ENCODE measurements at places on chromosomes 11 and 22.

DNA sequence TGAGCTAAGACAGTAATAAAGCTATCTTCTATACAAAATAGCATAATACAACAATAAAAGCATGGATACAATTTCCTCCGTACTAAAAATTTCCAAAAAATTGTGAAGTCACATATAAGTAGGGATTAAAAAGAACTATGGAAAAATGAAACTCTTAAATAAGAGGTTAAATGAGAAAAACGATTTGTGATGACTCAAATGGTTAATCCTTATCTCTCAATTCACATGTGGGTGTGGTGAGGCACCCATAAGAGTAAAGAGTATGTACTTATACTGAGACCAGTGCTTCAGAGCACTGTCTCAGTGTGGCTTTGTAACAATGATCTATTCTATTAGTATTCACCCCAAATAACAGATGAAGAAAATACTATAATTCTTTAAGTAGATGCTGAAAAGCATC is 25.0 kb upstream of the CCDC34 start:
- DNase-seq: no peak

DNA sequence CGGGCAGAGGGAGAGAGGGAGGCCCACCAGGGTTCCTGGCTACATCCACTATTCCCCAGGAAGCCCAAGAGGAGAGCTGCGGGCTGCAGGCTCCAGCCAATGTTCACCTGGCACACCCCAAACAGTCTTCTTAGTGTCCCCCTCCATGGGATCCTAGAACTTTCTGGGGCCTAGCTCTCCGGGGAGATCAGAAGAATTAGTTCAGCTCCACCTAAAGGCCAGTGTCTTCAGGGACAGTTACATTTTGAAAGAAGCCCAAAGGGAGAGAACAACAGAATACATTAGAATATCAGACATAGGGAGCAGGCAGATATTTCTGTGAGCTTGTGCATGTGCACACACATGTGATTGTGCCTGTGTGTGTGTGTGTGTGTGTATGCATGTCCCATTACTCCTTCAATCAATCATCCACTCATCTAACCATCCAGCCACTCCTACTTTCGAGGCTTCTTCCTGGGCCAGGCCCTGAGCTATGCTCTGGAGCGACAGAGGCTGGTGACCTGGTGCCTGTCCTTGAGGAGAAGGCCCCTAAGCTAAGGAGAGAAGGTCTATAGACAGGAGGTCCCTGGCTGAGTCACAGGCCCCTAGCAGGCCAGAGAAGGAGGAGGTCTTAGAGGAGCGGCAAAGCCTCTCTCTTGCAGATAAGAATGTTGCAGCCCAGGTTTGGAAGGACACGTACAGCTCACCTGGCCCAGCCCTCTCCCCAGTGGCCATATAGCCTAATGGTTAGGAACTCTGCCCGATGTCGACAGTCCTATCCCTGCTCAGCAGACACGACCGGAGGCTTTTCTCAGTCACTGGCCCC is 165.5 kb downstream of the DSCAML1 start:
- DNase-seq: no peak

DNA sequence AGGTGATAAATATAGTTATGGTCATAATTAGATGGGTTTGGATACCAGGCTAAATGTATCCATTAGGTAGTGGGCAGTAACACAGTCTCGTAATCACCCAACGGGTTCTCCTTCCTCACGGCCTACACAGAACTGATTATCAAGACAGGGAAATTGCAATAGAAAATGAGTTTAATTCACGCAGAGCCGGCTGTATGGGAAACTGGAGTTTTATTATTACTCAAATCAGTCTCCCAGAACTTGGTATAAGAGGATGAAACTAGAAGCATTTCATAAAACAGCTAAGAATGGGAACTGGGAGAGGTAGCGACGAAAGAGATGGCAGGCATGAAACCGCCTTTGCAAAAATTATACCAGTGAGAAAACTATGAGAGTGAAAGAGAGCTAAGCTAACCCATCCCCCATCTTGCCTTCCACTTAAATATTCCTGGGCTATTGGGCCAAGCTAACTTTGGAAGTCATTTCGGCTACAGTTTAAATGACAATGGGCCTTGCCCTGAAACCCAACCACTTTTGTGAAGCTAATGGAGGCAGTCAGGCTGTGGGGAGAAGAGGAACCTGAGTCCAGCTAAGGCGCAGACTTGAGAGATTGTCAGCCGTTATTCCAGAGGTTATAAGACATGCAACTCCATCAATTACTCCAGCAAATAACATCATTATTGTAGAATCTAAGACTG is 29.6 kb downstream of the CTSC start:
- DNase-seq: no peak

DNA sequence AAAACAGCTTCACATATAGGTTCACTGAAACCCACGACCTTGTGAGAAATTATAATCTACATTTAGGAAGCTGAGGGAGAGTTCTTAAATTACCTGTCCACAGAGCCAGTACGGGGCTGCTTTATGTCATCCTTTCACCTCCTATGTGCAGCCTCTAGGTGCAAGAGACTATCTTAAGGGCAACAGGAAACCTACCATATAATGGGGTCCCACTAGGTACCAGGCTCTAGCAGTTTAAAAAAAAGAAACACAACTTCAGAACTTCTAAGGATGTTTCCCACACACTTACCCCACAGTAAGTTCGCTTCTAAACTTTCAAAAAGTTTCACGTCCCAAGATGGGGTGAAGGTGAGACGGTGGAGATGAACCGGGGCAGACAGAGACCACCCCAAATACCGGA is 573 bp downstream of the STK33 start:
- no peak for DNase-seq

GRCh38 chr11:67276781-67277230 is 10.5 kb downstream of the GRK2 start:
- no peak for DNase-seq

GRCh38 chr11:57224537-57224936 is 12.5 kb downstream of the APLNR start:
- peak; percentile 18 for DNase-seq

DNA sequence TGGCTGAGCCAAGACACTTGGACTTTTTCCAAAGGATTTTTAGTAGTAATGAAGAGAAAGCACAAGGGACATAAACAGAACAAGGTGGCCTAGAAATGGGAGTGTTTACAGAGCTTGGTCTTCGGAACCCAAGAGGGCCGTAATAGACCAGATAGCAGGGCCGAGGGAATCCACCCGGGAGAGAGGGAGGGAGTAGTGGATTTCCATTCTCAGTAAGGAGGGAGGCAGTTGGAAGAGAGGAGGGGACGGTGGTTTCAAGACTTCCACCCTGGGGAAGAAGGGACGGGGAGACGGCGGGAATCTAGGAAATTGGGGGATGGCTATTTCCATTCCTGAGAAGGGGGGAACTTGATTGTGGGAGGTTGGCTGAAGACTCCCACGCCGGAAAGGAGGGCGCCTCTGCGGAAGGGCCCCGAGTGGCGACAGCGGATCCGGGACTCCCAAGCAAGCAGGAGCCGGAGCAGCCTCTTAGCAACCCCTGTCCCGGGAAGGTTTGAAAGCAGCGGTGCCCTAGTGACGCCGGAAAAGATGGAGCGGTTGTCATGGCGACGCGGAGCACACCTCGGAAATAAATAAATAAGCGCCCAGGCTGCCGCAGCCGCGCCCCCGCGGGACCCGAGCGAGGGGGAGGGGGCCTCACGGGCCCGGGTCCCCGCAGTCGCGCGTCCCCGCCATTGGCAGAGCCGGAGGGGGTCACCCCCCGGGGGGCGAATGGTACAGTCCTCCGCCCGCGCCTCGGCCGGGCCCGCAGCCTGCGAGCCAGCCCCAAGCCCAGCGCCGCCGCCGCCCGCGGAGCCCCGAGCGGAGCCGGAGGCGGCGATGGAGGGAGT is 31.6 kb downstream of the EIF3F start:
- DNase-seq: peak; percentile 88

- DNase-seq: no peak
These were observed 37.6 kb downstream of the SLC36A4 start for GRCh38 chr11:93160156-93160555.

- no peak for DNase-seq
These were observed 6.6 kb upstream of the FLI1 start for GRCh38 chr11:128687321-128687720.

GRCh38 chr11:97638641-97639224 is 1248.9 kb downstream of the JRKL start:
- no peak for DNase-seq

- no peak for DNase-seq
These were observed 5.8 kb downstream of the RPS19BP1 start for GRCh38 chr22:39526736-39527171.

- no peak for DNase-seq
These were observed 6.1 kb downstream of the PLEKHA7 start for GRCh38 chr11:17008099-17008498.

- DNase-seq: no peak
These were observed 45.7 kb upstream of the E2F8 start for GRCh38 chr11:19286411-19286810.

- peak; percentile 52 for DNase-seq
These were observed 349.7 kb upstream of the MPPED2 start for GRCh38 chr11:30935861-30936260.

DNA sequence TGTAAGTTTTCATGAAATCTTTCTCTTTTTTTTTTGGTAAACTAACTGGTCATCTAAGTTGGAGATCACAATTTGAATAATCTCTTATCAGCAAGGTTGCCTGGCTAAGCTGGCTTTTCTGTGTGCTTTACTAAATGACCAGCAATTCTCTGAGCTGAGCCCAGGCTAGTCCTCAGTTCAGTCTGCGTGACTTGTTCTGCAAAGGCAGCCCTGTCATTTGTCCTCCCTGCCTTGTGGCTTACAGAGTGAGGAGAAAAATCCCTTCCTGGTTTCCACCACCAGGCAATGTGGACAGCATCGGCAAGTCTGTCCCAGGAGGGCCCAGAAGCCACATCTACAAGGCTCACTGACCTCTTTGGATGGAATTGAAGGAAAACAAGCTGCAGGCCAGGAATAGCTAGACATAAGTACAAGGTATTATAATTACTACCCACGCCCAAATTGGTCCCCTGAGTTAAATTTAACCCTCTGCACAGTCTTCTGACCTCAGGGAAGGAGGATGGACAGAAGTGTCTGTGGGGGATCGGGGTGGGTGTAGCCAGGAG is 108.6 kb downstream of the SCN3B start:
- no peak for DNase-seq

DNA sequence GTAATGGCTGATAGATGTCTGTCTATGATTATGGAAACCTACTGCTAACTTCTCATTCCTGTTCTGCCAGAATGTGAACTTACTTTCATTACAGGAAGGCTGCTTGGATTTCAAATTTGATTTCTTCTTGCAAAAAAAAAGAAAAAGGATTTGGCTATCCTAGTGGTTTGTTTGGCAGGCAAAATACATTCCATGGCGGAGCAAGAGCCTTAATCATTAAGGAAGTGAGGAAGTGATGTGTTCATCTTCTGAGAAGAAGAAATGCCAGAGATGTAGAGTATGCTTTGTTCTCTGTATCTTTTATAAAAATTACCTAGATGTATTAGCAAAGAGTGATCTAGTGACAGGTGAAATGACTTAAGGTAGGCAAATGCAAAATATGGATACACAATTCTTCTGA is 356.3 kb downstream of the SOX6 start:
- peak; percentile 13 for DNase-seq

GRCh38 chr11:21122523-21122922 is 453.1 kb downstream of the NELL1 start:
- DNase-seq: no peak

- peak; percentile 98 for DNase-seq
These were observed 65.4 kb downstream of the MICAL2 start for GRCh38 chr11:12175694-12176241.

DNA sequence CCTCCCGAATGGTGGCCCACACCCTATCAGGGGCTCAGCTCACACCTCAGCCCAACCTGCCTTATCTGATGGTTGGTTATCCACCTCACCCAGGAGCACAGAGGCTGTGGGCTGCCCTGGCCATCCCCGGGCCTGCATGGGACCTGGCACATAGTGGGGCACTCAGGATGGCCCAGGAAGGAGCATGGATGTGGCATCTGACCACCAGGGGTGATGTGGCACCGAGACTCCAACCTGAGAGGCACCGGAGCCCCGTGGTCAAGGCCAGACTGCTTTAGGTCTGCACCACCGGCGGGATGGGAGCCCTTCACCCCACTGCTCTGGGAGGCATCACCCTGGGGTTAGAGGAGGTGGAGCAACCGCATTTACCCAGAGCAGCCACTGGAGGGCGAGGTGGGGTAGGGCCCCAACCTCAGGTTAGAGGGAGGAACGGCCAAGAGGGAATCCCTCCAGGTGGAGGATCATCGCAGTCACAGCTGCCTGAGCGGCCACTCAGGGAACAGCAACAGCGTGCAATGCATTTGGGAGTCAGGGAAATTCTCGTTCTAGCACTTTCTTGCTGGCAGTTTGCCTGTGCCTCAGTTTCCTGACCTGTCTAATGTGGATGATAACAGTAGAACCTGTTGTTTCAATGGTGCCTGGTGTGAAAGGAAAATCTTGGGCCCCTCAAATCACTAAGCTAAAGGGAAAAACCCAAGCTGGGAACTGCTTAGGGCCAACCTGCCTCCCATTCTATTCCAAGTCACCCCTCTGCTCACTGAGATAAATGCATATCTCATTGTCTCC is 52.9 kb upstream of the CARS1 start:
- DNase-seq: peak; percentile 23

DNA sequence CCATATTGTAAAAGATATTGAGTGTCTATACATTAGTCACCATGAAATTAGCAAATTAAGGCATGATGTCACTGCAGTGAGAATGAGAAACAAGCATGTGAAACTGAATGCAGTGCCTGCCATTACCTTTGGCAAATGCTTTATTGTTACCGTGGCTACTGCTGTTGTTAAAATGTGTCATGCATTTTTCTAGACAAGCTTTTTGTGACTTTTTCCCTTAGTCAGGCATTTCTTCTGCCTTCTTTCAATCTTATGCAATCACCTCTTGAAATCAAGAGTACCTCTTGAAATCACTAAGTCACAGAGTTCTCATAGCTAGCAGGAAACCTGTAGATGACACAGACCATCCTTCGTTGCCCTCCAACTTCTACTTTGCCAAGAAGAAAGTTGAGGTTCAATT is 461.7 kb upstream of the TENM4 start:
- peak; percentile 54 for DNase-seq

- DNase-seq: no peak
These were observed 9.9 kb upstream of the MRPL11 start for GRCh38 chr11:66448523-66448922.

GRCh38 chr22:42648017-42648367 is 1.2 kb downstream of the CYB5R3 start:
- no peak for DNase-seq

All from M059J (cell line).